ENCODE measurements at places on chromosomes 6 and 20.

DNA sequence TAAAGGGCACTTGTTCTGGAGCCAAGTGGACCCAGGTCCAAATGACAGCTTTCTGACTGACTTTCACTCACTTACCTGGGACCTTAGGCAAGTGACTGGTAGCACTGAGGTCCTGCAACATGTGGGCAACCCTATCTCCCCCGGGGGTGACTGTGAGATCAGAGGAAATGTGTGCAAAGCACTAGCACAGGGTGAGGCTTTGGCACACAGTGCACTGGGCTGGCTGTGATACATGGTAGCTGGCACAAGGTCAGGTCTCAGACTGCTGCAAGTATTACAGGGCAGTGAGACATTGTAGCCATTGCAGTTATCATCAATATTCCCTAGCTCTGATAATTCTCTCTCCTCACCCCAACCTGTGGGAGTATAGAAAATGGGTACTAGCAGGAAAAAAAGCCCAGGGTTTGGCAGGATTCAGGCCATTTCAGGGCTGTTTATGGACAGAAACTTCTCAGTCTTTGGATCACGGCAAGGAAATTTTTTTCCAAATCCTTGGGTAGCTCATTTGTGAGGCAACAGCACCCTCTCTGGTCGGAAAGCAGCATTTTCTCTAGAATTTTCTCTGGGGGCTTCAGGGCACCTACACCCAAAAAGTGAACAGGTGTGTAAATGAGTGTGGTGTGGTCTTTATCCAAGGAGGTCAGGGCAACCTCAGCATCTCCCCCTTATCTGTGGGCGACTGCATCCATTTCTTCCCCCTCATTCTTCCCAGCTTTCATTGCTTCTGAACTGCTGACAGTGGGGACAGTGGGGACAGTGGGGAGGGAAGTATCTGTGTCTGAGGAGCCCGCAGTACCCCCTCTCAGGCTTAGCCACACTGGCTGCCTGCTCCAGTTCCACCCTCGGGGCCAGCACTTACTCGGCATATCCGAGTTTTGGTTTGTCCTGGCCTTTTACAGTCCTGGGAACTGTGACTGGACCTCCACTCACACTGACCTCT is 148.7 kb upstream of the PHACTR3 start:
- no peak for DNase-seq

DNA sequence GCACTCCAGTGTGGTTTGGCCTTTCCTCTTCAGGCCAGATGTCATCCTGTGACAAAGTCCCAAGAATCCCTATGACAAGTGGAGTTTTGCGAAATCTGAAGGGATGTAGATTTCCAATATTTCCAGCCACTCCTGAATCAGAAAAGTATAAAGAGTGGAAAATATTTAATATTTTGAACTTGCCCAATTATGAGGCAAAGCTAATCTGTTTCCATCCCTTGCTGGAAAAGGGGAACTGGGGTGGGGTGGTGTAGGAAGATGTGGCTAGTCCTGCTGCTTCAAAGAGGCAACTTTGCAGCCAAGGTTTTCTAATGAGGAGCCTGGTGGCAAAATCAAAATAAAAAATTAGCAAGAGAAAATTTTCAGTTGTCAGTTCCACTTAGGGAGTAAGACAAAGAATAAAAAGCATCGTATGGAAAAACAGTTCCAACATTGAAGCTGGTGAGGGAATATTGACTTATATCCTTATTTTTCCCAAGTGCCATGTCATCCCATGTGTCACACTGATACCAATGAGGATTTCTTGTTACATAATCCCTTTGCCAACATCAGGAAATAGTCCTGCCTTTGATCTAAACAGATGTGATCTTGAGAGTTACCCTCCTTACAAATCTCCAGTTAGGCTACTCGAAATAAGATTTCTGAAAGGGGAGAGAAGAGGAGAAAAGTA is 480.0 kb upstream of the JARID2 start:
- DNase-seq, result no peak

DNA sequence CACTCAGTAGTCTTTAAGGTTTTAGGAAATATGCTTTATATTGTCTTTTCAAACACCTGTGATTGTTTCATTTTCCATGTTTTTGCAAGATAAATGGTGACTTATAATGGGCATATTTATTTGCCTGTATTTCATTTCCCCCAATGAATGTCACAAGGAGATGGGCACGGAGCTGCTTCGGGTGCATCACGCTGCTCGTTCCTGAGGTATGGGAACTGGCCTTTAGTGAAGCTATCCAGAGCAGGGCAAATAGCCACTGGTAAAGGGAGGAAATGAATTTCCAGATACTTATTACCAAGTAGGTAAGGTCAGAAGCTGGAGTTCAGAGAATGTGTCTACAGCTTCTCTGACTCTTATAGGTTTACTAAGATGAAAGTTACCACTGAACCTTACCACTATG is 3.7 kb downstream of the POU3F2 start:
- no peak for DNase-seq

GRCh38 chr6:85452441-85452881 is 2.6 kb downstream of the NT5E start:
- no peak for DNase-seq

GRCh38 chr6:142276256-142276655 is 25.6 kb upstream of the ADGRG6 start:
- DNase-seq, result no peak

DNA sequence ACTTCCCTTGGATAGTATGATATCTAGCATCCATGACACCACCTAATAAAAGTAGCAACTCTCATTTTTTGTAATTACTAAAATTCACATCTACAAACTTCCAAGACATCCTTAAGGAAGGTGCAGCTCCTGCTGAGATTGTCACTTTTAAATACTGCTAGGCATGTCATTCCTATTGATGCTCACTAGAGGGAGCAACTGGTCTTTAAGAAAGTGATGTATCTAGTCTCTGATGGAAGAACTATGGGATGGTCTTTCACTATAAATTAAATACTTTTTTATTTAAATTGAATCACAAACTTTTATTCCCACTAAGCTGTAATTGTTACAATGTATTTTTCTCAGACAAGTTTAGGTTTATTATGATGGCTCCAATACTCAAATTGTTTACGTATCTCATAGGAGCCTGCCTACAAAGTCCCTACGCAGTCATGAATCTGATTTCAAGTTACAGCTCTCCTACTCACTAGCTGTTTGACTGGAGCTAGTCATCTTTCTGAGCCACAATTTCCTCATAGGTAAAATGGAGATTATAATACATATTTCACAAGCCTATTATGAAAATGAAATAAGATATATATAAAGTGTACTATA is 8.1 kb upstream of the TSPYL1 start:
- no peak for DNase-seq

- no peak for DNase-seq
Observed at GRCh38 chr6:127971945-127972391, 71.1 kb upstream of the THEMIS start.

- no peak for DNase-seq
Observed at GRCh38 chr6:64294034-64294433, 658.4 kb downstream of the PHF3 start.

GRCh38 chr6:85465762-85466161 is 15.9 kb downstream of the NT5E start:
- no peak for DNase-seq

DNA sequence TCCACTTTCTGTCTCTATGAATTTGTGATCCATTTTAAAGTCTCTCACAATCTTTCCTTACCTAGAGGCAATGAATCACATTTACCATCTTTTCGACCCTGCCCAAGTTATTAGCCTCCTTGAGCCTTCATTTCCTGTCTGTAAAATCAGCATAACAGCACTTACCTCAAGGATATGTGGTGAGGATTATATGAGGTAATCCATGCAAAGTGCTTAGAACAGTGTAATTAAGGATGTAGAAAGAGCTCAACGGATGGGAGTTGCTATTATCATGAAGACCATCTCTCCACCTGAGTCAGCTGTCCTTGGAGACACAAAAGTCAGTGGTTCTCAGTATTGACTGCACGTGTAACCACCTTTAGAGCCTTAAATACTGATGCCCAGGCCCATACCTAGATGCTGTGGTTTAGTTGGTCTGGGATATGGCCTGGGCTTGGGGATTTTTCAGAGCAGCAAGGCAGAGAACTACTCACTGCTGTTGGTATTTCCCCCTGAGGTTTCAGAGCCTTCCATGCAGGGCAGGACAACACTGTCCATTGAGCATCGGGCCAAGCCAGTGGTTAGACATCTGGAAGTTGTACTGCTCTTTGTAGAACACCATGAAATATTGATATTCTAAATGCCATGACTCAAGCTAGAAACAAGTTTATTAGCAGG is 55.8 kb downstream of the LYRM2 start:
- DNase-seq, result no peak

DNA sequence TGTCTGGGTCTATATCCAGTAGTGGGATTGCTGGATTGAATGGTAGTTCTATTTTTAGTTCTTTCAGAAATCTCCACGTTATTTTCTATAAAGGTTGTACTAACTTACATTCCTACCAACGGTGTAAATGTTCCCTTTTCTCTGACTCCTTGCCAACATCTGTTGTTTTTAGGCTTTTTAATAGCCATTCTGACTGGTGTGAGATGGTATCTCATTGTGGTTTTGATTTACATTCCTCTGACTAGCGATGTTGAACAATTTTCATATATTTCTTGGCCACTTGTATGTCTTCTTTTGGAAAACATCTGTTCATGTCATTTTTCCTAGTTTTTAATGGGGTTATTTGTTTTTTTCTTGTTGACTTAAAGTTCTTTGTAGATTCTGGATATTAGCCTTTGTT is 99.3 kb downstream of the BMP2 start:
- no peak for DNase-seq

DNA sequence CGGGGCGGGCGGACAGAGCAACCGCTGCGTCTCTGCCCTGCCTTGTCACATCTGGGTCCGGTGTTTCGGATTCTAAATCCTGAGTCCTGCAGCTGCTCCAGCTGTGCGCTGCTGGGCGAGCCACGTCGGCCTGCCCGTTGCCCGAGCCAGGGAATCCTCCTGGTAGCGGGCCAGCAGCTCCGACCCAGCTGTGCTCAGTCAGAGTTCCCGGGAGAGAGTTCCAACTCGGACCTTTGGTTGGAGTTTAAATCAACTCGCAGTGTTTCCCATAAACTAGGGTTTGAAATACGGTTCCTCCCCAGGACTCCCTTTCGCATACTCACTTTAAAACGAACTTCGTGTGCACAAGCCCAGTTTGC is 315 bp upstream of the PDE10A start:
- no peak for DNase-seq

- DNase-seq, result no peak
Observed at GRCh38 chr20:62969179-62969760, 16.8 kb downstream of the SLC17A9 start.

- no peak for DNase-seq
Observed at GRCh38 chr6:2204272-2204671, 41.1 kb downstream of the GMDS start.

DNA sequence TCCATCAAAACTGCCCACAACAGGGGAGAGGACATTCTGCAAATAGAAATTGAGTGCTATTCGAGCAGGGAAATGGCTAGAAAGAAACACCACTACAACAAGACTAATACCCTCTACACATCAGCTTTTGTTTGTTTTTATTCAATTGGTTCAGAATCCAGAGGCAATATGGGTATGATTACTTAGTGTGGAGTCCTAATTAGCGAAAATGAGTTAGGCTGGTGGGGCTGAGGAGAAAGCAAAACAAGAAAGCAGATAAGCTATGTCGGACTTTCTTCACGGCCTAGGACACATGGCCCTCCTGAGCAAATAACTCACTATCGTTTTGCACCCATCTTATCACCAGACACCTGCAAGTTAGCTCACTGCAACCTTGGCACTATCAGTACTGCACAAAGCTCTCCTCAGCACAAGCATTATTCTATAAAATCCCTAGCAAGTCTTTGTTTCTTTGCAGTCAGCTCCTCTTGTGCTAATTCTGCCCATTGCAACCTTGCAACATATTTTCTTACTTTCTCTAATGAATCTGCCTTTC is 31.3 kb upstream of the SH3BGRL2 start:
- DNase-seq, result no peak

DNA sequence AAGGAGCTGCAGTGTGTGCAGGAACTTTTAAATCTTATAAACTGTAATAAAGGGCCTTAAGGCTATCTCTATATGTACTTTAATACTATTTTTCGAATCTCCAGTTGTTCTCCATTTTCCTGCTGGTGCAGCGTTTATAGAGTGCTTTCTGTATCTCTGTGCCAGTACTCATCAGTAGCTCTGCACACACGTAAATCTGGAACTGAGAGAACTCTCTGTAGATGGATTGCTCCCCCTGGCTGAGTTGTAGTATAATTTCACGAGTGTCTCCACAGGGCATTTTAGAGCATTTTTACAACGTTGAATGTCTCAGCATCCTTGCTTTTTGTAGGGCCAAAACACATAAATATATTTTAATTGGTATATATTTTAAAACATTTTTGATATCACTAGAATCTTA is 256.5 kb downstream of the TRDN start:
- DNase-seq, result no peak

- DNase-seq, result no peak
Observed at GRCh38 chr6:152295346-152295745, 341.8 kb downstream of the SYNE1 start.

GRCh38 chr6:108651340-108652227 is 90.9 kb downstream of the FOXO3 start:
- DNase-seq, result no peak

DNA sequence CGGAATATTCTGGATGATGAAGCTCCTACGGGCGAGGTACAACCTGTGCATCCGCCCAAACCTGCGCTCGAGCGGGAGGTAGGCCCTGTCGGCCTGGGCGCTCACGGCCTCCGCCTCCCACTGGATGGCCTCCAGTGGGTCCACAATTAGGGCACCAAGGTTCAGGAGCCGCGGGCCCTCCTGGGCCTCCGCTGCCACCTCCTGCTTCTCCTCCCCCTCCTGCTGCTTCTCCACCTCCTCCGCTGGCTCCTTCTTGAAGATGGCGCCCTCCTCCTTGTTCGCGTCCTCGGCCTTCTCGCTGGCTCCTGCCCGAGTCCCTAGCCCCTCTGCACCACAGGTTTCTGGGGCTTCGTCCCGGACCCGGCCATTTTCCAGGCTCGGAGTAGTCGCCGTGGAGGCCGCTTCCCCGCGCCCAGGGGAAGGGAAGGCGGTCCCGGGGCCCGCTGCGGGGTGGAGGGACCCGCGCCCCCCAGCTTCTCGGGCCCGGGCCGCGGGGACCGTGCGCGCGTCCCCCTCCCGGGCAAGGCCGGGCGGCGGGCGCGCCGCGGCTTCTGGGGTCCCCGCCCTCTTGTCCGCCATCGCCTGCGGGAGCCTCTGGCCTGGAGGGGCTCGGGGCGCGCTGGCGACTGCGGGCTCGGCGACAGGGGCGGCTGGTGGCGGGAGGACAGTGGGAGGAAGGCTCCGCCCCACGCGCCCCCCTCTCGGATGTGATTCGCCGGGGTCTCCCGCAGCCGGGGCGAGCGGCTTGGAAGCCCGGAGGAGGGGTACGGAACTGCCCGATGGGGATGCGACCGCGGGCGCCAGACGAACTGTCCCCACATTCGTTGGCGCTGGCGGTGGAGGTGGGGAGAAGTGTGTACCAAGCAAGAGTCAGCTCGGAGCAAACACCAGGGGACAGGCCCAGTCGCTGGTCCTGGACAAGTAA is 17.6 kb downstream of the PLAGL2 start:
- no peak for DNase-seq
